ENCODE measurements at places on chromosomes 2 and 18.

- no peak for DNase-seq
Observed at GRCh38 chr2:241516520-241516965, 8.2 kb upstream of the STK25 start.

DNA sequence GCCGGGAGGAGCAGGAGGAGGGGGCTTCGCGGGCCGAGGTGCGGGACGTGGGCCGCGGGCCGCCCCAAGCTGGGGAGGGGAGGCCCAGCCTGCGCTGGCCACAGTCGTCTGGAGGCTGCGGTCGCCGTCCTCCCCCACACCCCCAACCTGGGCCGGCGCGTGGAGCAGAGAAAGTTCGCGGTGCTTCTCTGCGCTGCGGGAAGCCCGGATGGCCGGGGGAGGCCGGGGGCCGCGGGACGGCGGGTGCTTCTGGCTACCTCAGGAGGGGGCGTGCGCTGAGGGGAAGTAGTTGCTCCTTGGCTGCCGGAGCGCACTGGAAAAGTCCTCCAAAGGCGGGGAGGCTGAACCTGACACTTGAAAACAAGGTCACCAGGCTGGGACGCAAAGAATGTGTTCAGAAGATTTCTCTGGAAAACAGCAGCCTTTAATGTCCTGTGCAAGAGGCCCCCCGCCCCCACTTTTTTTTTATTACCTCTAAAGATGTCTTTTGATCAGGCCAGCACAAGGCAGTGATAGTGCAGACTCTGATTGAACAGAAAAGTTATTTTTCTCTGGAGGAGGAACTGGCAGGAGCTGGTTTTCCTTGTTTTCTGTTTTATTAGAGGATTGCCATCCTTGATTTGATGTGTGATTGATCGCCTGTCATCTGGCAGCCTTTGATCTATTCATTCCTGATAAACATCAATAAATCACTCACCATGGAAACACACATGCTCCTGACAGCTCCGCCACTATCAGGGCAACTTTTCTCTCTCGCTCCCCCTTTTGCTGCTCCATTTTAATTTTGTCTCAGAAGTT, 1.6 kb downstream of the TSHZ1 start:
- DNase-seq: peak; percentile 14

DNA sequence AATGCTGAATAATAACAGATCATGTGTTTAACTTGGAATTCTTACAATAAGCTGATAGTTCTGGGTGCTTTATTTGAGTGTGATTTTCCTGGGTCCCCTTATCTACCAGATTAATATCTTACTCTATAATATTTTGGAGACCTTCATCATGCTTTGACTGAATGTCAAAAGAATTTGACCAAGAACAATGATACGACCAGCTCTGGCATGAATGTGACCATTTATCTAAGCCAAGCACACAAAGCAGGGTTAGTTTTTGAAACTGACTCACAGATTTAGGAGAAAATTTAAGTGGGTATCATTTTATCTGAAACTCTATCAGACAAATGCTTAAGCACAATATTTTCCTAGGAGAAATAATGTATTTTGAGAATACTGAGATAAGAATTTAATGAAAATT, 677.0 kb downstream of the NYAP2 start:
- no peak for DNase-seq

DNA sequence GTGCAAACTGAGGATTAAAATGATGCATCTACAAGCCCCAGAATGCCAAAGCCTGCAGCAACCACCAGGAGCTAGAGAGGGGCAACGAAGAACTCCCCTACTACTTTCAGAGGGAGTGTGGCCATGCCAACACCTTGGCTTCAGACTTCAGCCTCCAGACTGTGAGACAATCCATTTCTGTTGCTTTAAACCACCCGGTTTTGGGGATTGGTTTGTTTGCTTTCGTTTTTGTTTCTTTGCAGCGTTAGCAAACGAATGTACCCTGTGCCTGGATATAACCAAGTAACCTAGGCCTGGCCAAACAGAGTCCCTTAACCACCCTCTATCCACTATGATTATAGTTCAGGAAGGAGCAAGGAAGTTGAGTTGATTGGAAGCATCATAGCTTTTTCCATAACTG, 171.2 kb upstream of the NCK2 start:
- DNase-seq: no peak

- no peak for DNase-seq
Observed at GRCh38 chr2:26424221-26424620, 22.5 kb downstream of the DRC1 start.

DNA sequence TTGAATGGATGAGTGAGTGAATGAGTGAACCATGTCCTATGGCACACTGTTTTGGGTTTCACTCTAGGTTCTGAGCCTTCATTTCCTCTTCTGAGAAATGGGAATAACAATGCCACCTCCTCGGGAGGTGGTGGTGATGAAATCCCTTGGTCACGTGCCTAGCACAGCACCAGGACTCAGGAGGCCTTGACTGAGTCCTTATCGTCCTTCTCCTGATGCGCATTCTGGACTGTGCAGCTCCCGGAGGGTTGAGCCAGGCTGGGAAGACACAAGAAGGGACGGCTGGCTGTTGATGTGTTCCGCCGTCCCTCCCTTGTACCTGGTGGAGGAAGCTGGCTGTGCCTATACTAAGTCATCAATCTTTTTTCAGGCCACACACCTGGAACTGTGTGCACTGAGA, 437.3 kb downstream of the ZNF521 start:
- no peak for DNase-seq

DNA sequence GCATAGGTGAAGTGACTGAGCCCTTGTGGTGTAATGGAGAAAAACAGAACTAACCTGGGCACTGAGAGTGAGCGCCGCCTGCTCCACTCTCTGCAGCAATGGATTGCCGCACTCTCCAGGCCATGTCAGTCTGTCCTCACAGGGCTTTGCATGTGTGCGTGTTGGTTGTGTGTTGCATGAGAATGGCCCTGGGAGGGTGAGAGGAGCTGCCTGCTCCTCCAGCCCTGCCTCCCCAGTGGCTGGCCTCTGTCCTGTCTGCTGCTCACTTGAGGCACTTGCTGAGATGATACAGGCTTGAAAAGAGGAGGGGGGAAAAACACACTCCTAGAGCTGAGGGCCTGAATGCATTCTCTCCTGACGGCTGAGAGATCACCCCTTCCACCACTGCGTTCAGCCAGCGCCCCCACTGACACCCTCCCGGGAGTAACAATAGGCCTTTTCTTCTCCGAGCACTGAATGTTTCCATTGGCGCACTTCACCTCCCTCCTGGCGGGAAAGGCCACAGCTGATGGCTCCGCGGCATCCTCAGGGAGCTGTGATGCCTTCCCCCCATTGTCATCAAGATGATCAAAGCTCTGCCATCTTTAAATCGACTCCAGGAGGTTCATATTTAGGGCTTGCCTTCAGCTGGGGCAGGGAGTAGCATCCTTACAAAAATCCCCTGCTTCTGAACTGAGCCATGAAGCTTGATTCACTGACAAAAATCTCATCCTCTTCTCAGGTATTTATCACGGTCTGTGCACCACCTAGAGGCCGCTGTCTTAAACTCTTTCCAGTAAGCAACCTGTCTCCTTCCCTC, 49.9 kb upstream of the DAPL1 start:
- peak; percentile 12 for DNase-seq

DNA sequence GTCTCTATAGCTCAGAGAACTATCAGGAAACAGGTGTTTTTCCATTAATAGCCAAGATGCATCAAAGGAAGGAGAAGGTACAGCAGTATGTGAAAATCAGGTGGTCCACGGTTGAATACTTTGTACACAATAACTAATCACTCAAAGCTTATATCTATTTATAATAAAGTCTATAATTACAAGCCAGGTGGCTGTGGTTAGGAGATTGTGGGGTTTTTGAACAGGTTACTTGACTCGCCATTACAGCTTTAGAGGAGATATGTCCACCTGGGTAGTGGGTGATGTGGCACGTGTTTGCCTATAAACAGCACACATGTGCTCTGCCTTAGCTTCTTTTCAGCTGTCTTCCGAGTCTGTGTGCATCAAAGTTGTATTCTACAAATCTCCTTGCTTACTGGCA, 892.2 kb upstream of the ZEB2 start:
- no peak for DNase-seq

GRCh38 chr2:150133623-150134022, 353.8 kb downstream of the RND3 start:
- no peak for DNase-seq

DNA sequence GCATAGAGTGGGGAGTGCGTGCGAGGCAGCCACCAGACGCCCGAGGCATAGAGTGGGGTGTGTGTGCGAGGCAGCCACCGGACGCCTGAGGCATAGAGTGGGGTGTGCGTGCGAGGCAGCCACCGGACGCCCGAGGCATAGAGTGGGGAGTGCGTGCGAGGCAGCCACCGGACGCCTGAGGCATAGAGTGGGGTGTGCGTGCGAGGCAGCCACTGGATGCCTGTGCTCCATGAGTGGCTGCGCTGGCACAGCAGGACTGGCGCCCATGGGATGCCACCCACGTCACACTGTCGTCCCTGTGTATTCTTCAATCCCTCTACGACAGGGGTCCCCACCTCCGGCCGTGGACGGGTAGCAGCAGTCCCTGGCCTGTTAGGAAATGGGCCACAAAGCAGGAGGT, 221.9 kb downstream of the HDAC4 start:
- no peak for DNase-seq
